H54 (cell line): ENCODE measurements at places on chromosomes 5 and 9.

GRCh38 chr9:27377147-27377807, 80.3 kb upstream of the EQTN start:
- no peak for DNase-seq

DNA sequence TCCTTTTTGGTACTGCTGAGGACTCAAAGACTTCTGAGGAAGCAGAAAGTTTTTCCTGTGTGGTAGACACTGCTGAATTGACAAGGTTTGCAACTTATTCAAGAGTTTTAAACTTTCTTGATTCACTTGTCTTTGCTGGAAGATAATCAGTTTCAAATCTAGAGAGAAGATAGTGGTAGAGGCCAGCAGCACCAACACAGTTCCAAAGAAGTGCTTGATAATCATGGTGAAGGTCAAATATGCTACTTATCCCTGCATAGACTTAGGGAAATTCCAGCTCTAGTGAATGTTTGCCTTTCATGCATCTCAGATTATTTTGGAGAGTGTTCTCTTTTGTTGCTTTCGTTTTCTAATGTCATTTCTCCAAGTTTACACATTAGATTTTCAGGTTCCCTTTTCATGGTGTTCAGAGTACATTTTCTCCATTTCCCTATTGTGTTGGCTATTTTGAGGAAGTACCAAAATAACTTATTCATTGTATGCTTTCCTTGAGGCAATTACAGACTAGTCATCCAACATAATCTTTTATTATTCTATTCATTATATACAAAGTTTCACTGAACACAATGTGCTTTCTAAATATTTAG, 550 bp downstream of the IFNE start:
- DNase-seq = no peak

DNA sequence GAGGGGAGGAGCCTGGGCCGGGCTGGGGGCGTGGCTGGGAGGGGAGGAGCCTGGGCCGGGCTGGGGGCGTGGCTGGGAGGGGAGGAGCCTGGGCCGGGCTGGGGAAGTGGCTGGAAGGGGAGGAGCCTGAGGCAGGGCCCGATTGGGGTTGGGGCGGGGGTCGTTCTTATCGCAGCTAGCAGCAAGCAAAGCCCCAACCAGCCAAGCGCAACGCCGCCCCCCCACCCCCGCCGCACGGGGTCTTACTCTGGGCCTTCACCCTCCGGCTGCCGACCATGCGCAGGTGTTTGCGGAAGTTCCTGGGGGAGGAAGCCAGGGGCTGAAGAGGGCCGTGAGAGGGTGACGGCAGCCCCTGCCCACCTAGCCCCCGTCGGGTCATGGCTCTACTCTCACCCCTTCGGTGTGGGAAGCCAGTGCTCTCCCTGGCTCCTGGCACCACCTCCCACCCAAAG, 5.0 kb downstream of the NSMF start:
- DNase-seq = no peak

DNA sequence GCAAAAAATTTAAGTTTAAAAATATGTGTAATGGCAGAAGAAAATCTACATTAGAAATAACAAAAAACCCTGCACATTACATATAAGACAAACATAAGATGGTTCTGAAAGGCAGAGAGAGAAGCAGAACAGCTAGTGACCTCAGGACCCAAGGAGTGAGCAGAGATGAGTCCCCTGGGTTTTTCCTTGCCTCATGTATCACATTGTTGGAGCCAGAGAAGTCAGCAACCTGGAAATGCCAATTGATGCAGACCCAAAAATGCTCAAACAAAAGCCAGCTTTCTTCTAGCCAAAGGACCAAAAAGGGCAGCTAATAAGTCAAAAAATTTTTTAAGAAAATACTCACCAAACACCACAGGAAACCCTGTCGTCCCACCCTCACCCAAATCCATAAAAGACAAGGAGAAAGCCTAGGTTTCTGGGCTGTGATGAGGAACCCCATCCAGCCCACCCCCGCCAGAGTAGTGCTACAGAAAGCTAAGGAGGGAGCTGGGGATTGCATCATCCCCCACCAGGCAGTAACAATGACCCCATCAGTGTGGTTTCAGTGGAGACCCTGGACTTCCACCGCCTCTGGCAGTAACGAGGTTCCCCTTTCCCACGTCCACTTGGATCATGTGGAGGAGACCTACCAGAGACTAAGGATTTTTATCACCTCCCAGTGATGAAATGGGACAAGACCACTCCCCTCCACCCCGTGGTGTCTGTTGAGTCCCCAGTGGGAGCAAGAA, 17.6 kb downstream of the DENND1A start:
- no peak for DNase-seq

DNA sequence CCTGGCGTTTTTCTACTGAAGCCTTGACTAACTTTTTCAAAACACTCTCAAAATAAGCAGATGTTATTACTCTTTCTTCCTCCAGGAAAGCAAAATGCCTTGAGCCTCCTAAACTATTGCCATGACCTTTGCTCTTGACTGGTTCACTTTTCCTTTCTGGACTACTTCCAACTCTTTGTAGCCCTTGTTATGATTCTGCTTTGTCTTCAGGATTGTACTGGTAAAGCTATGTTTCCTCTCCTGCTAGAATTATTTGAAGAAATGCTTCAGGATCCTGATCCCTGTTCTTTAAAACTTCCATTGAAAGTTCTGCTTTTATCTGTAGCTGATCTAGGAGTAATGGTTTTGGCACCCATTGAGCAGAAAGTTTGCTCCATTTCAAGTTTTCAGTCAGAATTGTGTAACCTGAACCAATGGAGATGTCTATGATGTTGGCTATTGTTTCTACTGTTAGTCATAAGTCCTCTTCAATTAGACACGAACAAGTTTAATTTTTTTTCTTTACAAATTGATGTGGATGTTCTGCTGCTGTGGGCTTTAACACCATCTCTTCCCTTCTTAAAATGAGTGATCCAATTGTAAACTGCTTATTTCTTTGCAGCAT, 1356.4 kb downstream of the EFNA5 start:
- DNase-seq = no peak

GRCh38 chr5:85549836-85550599, 1067.7 kb upstream of the COX7C start:
- DNase-seq = no peak

DNA sequence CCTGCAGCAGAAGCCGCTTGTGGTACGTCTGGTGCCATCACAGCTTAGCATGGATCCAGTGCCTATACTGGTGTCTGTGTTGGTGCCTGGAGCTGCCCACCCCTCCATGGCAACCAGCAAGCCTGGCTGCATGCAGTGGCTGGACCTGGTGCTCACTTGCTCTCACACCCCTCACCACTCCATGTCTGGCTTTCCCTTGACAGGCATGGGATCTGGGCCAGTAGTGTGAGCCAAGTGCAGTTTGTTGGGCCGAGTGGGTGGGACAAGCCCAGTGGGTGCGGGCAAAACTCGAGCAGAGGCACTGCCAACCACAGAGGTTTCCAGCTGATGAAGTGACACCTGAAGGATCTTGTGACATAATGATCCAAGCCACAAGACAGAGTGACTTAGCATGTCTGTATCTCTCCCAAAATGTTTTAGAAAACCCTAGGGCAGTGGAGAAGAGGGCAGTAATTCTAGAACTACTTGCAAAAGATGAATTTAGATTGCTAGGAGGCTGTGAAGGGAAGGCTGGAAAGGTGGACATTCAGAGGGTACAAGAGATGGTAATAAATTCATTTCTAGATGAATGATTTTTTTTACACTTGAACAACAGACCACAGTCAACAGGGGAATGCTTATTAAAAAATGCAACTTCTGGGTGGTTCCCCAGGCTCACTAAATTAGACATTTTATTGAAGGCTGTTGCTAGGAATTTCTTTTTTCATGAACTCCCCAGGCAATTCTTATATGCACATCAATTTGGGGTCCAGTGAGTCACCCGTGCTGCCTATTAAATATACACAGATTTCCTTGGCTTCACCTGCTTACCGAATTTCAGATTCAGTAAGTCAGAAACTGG, 660.3 kb downstream of the TLR4 start:
- DNase-seq = no peak

GRCh38 chr5:10102706-10103497, 146.8 kb downstream of the ATPSCKMT start:
- DNase-seq = no peak

DNA sequence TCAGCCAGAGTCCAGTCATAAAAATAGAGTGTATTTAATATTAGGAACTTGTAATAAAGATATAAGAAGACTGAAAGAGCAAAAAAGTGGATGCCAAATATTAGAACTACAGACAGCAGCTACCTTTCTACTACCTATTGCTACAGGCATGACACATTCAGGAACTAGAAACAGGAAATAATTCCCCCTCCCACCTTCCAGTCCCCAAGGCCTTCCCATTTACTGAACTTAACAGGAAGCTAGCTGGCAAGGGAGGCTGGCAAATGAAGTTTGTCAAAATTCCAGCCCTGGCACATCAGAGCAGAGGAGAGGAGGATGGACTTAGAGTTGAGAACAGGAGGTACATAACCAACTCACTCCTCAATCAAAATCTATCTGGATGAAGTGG, 50.2 kb upstream of the RIC1 start:
- DNase-seq = no peak

DNA sequence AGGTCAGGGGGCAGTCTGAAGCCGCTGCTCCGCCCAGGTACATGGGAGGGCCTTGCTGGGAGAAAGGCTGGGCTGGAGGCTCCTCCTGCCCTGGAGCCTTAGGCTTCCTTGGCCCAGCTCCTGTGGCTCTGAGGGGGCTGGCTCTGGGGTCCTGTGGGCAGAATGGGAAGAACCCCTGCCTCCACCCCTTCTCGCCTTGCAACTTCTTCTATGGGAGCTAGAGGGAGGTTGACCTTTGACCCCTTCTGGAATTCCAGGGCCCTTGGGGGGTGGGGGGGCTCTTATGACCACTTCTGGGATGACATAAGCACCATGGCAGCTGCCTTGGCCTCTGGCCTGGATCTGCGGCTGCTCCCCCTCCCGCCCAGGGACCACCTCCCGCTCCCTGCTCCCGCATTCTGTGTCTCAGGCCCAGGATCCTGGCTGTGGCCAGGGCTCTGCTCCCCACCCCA, 32.2 kb downstream of the IER5L start:
- no peak for DNase-seq

DNA sequence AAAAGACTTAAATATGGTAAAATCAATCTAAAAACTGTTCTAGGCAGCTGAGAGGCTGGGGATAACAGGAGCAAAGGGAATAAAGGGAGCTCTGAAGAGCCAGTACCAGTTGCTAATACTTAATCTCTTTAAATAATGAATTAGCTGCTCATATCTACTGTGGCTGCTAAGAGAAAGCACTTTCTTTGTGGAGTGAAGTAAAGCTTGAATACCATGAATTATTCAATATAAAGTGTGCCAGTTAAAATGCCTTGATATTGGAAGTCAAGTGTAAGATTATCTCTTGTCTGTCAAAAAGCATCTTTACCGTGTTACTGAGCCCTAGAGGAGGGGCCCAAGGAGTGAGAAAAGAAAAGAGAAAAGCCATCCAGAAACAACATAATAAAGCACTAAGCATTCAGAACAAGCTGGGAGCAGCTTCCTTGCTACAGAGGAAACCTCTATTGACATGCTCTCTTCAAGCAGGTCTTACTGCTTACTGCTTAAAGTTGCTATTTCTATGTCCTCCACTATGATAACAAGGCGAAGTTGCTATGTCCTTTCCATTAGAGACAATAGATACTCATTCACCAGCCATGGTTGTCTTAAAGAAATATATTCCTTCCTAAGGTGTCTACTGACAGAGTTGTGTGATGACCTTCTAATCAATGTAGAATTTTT, 297.4 kb downstream of the CETN3 start:
- DNase-seq = no peak

DNA sequence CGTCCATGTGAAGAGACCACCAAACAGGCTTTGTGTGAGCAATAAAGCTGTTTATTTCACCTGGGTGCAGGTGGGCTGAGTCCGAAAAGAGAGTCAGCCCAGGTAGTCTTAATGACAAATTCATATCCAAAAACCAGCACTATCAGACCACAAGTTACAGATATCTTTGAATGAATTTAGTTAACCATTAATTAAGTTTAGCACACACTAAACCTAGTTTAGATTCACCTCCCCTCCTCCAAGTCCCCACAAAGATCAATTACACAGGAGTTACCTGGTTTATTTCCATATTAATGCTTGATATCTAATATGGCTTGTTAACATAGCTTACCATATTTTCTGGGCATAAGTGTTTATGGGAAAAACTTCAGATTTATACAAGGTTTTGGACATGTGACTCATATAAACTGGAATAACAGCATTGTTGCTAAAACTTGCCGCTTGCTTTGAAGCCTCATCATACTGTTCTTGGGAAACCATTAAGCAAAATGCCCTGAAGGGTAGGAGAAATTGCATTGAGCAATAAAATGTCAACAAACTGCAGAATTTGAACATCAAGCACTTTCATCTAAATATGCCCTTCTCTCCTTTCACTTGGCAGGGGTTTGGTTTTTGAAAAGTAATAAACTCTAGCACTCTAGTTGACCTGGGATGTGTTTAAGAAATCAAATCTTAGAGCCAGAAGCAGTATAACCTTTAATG, 166.9 kb downstream of the SNCAIP start:
- no peak for DNase-seq

DNA sequence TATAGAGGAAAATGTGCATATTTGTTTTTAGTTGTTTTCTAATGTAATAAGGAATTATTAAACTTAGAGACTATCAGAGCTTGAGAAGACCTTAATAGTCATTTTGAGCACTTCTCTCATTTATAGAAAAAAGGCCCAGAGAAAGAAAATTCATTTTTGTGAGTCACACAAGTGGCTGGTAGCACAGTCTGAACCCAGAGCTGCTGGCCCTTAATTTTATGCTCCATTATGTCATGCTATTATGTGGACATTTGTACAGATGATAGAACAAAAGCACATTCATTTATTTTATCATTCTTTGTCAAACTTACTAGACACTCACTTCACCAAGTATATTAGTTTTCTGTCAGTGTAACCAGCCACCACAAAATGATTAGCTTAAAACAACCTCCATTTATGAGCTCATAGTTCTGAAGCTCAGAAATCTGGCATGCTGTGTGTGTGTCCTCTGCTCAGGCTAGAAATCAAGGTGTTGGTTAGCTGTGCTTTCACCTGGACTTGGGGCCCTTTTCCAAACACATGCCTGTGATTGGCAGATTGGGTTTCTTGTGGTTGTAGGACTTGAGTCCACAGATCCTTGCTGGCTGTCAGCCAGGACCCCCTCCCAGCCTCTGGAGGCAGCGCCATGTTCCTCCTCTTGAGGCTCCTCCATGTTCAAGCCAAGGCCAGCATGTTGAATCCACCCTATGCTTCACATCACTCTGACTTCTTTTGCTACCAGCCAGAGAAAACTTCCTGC, 188.9 kb downstream of the ARHGAP26 start:
- no peak for DNase-seq

- no peak for DNase-seq
Observed at GRCh38 chr9:21804331-21804730, 1.9 kb downstream of the MTAP start.

- DNase-seq = no peak
Observed at GRCh38 chr5:24623031-24623430, 21.7 kb downstream of the CDH10 start.

DNA sequence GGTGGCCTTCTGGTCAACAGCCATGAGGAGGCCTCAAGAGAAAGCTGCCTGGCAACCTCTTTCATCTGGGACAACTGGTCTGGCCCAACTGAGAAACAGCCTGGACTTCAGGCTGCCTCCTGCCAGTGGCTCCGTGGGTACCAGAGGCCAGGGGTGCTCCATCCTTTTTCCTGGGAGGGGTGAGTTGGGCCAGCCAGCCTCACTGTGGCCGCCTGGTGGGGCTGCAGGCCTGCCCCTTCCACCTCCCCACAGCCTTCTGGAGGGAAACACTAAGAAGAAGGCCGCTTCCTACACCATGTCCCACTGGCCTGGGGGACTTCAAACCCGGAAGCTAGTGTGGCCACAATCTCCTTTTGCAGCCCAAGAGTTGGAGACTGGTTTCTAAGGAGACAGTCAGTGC, 13.8 kb upstream of the NKD2 start:
- DNase-seq = no peak
